Skeletal muscle tissue (tissue), 5 donors: ENCODE measurements at places on chromosomes 11 and 22. TPM values are rescaled to one million over a fixed set of nuclear protein-coding genes. Genes with fewer than 3 reads are reported as not detected.

LRRC74B gene
- not detected for total RNA-seq

PTPMT1 gene
- total RNA-seq = 18.8 TPM

ZNF70 gene
- total RNA-seq = 3.1 TPM

CLDN5 gene
- 84.0 TPM for total RNA-seq
